ENCODE measurements at places on chromosomes 4 and X.

GRCh38 chr4:109213056-109213455, 89.4 kb downstream of the COL25A1 start:
- DNase-seq = no peak

GRCh38 chr4:183038436-183038835, 60.6 kb upstream of the WWC2 start:
- no peak for DNase-seq

DNA sequence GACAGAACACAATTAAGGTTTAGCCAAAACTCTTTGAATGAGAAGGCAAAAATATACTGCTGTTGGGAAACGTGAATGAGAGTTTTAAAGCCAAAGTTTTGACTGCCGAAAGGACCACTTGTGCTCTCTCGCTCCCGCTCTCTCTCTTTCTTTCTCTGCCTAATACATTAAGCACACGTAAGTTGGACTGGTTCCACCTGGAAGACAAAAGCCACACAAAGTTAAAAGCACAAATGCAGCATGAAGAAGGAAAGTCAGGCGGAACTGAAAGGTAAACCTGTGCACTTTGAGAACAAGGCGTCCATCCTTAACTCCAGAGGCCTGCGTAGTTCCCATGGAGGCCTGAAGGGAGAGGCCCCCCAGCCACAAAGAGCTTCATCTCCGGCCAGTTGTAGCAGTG, 1.9 kb downstream of the DCAF12L2 start:
- DNase-seq = no peak

DNA sequence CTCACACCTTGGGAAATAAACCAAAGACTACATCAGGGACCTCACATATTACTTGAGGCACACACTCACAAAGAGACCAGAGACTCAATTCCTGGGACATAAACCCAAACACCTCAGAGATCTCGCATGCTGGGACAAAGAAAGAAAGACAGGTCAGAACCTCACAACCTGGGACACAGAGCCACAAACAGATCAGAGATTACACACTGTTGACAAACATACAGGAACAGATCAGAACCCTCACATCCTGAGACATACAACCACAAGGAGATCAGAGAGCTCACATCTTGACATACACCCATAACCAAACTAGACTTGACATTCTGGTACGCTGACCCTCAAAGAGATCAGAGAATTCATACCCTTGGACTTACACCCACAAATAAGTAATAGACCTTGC, 17.3 kb downstream of the SUV39H1 start:
- no peak for DNase-seq

GRCh38 chr4:53992785-53993184, 71.6 kb downstream of the CHIC2 start:
- no peak for DNase-seq

DNA sequence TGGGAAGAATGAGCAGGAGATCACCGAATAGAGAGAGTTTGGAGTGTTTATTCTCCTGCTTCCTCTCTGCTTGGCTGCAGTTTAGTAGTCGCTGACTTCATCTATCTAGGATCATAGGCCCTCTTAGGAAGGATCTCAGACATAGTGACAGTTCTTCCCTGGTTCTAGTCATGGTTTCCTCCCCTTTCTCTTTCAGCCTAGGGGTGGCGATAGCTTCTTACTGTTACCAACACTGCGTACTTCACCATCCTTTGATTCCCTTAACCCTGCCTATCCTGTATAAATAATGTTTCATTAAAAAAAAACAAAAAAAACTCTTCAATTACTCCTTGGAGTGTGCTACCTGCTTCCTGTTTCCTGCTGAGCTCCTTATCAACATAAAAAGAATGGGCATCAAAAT, 103.8 kb downstream of the DDX53 start:
- no peak for DNase-seq

DNA sequence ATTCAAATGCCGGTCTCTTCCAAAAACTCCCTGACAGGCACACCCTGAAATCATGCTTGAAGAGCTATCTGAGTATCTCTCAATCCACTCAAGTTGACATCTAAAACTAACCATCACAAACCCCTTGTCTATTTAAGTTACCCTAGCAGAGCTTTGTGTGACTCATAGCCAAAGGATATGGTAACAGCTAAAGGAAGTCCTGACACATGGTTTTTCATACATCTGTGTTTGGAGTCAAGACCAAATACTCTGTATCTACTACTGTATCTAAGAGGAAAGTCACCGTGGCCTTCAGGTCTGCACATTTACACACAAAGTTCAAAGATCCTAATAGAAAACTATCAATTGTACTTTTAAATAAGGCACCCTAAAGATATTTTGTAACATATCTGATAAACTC, 239.6 kb upstream of the VCX start:
- no peak for DNase-seq

GRCh38 chrX:7147978-7148854, at the start of gene PUDP:
PUDP (minus strand) TSS chrX:7148153; CDS start chrX:7148113, 40 bp downstream.
- DNase-seq = peak; percentile 89

DNA sequence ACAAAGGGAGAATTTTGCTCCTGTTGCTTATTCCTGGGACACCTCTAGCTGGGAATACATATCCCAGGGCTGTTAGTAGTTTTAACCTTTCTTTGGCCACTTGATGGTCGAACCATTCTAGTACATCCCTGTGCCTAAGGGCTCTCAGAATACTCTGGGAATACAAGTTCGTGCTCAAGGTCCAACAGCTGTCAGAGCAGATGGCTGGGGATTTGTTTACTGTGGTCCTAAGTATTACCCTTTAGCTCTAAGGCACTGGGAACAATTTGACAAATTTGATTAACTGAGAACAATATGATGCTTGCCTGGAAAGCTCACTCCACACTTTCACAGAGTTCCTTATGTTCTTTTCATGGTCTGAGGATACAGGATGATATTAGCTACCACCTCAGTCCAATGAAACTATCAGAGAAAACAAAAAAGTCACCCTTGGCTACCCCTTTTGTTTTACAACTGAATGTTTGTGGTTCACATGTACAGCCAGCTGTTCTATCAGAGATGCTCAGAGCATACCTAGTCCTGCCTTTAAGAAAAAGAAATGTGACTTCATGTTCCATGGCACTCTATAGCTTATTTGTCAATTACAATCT, 47.4 kb upstream of the PHOX2B start:
- DNase-seq = no peak

GRCh38 chrX:134679221-134679620, 20.9 kb upstream of the PLAC1 start:
- DNase-seq = no peak

- DNase-seq = no peak
Observed at GRCh38 chrX:28552322-28552721, 34.9 kb upstream of the IL1RAPL1 start.

DNA sequence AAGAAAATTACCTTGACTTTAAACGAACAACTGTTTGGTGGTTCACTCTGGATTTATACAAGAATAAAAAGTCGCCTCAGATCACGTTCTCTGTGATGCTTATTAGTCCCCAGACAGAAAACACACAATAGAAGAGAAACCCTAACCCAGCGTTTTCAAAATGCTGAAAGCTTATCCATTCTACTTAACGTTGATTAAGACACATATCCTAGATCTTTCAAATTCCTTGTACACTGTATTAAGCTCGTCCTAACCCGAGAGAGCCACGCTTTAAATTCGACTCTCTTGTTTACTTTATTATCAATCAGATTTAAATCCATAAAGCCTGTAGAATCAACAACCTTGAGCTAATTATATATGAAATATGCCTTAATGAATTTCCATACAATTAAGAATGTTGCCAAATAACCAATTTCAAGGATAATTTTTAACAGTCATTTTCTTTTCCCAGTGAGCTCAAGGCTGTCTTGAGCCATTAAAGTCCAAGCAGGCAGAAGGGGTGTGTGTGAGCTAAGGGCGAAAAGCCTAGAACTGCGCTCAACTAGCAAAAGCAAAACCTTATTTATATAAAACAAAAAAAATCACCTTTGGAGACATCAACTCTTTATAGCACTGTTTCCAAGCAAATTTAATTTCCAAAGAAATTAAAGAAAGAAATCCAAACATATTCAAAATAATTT, 981 bp upstream of the PITX2 start:
- DNase-seq = no peak

GRCh38 chr4:73251384-73251783, 7.2 kb downstream of the ANKRD17 start:
- no peak for DNase-seq
